Activated naive CD8-positive, alpha-beta T cell treated with anti-CD3 and anti-CD28 coated beads for 36 hours (primary cell): ENCODE measurements at places on chromosomes 12 and 14. TPM values are rescaled to one million over a fixed set of nuclear protein-coding genes. Genes with fewer than 3 reads are reported as not detected.

The FOXG1 gene
- not detected for total RNA-seq

The SLC4A8 gene
- total RNA-seq: 2.1 TPM

The WIF1 gene
- 0.10 TPM for total RNA-seq

GRCh38 chr14:81582420-81582819 lies 48.8 kb upstream of the SEL1L start:
- H3K36me3 ChIP-seq: no peaks in the 10 kb centered on the region
- no peak overlapping the region for H3K27ac ChIP-seq
- DNase-seq: no peak
- no peak overlapping the region for H3K4me3 ChIP-seq

DNA sequence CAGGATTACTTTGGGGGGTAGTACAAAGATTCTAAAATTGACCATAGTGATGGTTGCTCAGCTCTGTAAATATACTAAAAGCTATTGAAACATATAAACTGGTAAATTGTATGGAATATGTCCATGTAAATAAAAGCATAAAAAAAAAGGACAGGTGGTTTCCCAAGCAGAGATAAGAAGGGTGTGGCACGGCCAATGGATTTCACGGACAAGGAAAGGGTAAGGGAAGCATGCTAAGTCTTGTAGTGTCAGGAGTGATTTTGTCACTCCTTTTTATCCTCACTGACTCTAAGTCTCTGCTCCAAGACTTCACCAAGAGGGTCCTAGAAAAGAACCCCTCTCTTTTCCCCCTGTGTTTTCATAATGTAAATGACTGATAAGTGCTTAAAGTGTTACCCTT lies 229.2 kb downstream of the SPTSSA start:
- DNase-seq: no peak
- no peak overlapping the region for H3K27ac ChIP-seq
- no peaks in the 10 kb centered on the region for H3K36me3 ChIP-seq
- no peak overlapping the region for H3K4me3 ChIP-seq

DNA sequence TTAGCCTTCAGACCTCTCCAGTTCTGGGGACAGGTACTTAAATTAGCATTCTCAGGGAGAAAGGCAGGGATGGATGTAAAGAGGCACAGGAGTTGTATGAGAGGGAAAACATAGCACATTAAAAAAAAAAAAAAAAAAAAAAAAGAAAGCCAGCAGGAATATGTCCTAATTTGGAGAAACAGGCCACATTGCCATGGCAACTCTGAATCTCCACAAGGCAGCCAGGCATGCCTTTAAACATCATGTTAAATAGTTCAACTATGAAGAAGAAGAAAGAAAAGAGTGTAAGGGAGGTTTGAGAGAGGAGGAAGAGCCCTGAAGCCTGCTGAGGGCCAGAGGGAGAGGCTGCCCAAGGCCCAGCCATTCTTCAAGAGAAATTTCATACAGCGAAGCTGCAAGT lies 145.8 kb downstream of the GRIN2B start:
- no peak overlapping the region for H3K27ac ChIP-seq
- no peaks in the 10 kb centered on the region for H3K36me3 ChIP-seq
- H3K27me3 ChIP-seq: peaks cover 4% of the 10 kb centered on the region
- H3K4me1 ChIP-seq: no peaks in the 10 kb centered on the region
- DNase-seq: no peak

DNA sequence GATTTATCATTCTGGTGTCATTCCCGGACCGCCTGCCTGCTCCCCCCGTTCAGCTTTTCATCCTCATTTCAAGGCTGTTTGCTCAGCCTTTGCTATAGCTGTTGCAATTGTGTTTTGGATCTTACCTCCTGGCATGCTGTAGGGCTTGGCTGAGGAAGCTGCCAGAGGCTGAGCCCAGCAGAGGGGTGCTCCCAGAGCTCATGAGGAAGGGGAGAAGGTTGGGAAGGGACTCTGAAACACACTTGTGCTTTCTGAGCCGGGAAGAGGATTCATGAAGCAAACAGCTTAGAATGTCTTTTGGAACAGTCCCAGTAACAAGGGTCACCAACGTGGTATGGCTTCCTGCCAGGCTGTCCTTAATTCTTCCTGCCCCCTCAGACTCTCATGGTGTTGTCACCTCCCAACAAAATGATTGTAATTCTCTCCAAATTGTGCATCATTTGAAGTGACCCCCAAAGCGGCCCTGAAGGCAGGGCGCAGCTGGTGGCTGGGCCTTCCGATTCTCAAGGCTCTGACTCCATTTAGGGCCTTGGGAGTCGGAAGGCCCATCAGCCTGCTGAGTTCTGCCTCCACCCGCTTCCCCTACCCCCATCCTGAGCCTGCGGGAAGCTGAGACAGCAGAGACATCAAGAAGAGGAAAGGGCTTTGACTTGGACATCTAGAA lies 111.9 kb upstream of the ARHGAP5 start:
- no peak overlapping the region for H3K4me3 ChIP-seq
- H3K4me1 ChIP-seq: peaks cover 3% of the 10 kb centered on the region
- no peak overlapping the region for H3K27ac ChIP-seq
- DNase-seq: no peak
- no peaks in the 10 kb centered on the region for H3K36me3 ChIP-seq

GRCh38 chr12:112850383-112850782 lies 56.4 kb upstream of the OAS1 start:
- no peak for DNase-seq
- H3K27me3 ChIP-seq: peaks cover 30% of the 10 kb centered on the region
- H3K27ac ChIP-seq: no peak overlapping the region
- no peaks in the 10 kb centered on the region for H3K36me3 ChIP-seq
- H3K4me1 ChIP-seq: no peaks in the 10 kb centered on the region
- H3K4me3 ChIP-seq: no peak overlapping the region

- no peaks in the 10 kb centered on the region for H3K36me3 ChIP-seq
- peaks cover 1% of the 10 kb centered on the region for H3K4me1 ChIP-seq
- no peak overlapping the region for H3K4me3 ChIP-seq
Observed at GRCh38 chr14:76305268-76305826, 70.6 kb upstream of the ESRRB start.

GRCh38 chr14:68214431-68214830 lies 394.9 kb downstream of the RAD51B start:
- no peak overlapping the region for H3K27ac ChIP-seq
- H3K36me3 ChIP-seq: no peaks in the 10 kb centered on the region
- no peak for DNase-seq
- H3K4me3 ChIP-seq: no peak overlapping the region
- H3K4me1 ChIP-seq: peaks cover 42% of the 10 kb centered on the region

DNA sequence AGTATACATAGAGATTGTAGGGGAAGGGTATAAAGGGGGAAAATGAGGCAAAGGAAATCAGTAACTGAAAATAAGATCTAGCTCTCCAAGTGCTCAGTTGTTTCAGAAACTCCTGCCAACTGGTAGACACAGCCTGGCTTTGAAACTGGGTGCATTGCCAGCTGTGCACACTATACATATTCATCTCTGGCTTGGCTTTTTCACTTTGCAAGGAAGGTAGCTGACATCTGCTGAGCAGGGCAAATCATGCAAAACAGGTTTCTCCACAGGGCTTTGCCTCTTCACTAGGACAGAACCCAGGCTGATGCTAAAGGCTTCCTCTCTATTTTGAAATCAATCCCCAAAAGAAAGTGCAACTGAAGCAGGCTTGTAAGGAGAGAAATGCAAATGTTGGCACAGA lies 101.5 kb downstream of the HELB start:
- peaks cover 2% of the 10 kb centered on the region for H3K4me1 ChIP-seq
- H3K36me3 ChIP-seq: no peaks in the 10 kb centered on the region
- H3K27me3 ChIP-seq: peaks cover 6% of the 10 kb centered on the region
- H3K4me3 ChIP-seq: no peak overlapping the region
- DNase-seq: no peak

- no peaks in the 10 kb centered on the region for H3K27me3 ChIP-seq
- H3K27ac ChIP-seq: no peak overlapping the region
- no peak overlapping the region for H3K4me3 ChIP-seq
- no peak for DNase-seq
Observed at GRCh38 chr12:92574051-92574783, 128.6 kb upstream of the PLEKHG7 start.

DNA sequence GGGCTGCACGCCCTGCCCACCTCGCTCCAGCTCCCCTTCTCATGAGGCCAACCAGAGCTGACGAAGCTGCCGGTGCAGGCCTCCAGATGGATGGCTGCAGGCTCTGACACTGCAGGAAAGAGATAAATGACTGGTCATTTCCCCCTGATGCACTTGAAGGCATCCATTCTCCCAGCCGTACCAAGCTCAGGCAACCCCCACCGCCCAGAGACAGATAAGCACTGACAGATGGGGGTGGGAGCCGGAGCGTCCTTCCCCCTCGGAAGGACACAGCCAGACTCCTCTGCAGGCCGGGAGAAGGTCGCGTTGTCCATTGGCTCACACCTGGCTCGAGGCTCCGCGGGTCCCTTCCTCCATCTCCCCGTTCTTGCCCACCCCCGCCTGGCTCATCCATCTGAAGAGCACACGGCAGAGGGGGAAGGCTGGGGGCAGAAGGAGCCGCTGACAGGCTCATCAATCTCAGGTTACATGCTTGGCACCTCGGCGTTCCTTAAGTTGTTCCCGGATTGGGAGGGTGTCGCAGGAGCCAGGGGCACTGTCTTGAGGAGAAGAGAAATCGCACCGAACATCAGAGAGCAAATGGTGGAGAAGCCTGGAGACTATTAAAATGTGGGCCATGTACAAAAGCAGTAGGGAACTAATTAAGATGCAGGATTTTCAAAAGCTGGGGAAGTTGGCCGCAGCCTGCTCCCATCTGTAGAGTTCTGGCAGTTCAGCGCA lies 151.6 kb downstream of the DPF3 start:
- H3K27me3 ChIP-seq: no peaks in the 10 kb centered on the region
- H3K36me3 ChIP-seq: no peaks in the 10 kb centered on the region
- H3K4me1 ChIP-seq: no peaks in the 10 kb centered on the region
- no peak overlapping the region for H3K4me3 ChIP-seq
- DNase-seq: no peak

DNA sequence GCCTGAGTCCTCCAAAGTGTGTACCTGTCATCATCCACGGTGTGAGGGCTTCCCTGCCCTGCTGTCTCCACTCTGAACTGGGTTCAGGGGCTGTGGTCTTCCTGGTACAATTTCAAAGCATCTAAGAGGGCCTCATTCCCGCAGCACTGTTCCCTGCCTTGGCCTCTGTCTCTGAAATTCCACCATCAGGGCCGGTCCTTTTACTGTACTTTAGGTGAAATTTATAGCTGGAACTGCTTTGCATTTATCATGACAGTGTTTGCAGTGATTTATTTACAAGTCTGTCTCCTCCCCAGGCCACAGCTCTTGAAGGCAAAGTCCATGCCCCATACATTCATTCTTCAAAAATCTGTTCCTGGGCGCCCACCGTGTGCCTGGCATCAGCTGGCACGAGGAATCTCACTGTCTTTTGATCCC lies 36.9 kb upstream of the NCOR2 start:
- no peaks in the 10 kb centered on the region for H3K36me3 ChIP-seq
- DNase-seq: no peak
- H3K27me3 ChIP-seq: peaks cover 21% of the 10 kb centered on the region
- H3K27ac ChIP-seq: no peak overlapping the region
- peaks cover 22% of the 10 kb centered on the region for H3K4me1 ChIP-seq
- no peak overlapping the region for H3K4me3 ChIP-seq
